ENCODE measurements at places on chromosomes 3 and 15. TPM values are rescaled to one million over a fixed set of nuclear protein-coding genes. Genes with fewer than 3 reads are reported as not detected.

The DAZL gene
- not detected for total RNA-seq

The THBS1 gene
- 9.2 TPM for total RNA-seq

The GUCA1C gene
- total RNA-seq: not detected

GRCh38 chr3:38579551-38580449 is 69.7 kb downstream of the SCN5A start:
- H3K4me3 ChIP-seq: no peak overlapping the region
- H3K27ac ChIP-seq: no peak overlapping the region
- no peaks in the 10 kb centered on the region for H3K36me3 ChIP-seq
- H3K27me3 ChIP-seq: no peaks in the 10 kb centered on the region

The AMOTL2 gene
- not detected for total RNA-seq

DNA sequence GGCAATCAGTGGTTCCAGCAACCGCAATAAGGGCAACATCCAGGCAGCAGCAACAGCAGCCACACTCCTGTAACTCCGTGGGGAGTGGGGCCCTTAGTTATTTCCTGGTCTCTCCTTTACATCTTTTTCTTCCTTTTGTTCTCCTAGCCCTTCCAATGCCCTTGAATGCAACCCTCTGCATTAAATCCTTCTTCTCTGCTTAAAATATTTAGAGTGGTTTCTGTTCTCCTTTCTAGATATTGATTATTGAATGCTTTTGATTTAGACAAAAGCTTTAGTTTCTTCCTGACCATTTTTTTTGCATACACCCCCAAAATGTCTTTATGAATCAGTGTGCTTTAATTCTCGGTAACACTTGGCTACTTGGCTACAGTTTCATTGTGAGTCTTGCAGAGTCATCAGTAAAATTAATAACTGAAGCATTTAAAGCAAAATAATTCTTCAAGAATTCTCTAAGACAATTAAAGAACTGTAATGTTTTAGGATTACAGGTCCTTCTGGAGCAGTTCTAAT is 586.1 kb downstream of the MECOM start:
- H3K4me3 ChIP-seq: no peak overlapping the region
- H3K36me3 ChIP-seq: no peaks in the 10 kb centered on the region
- H3K27me3 ChIP-seq: no peaks in the 10 kb centered on the region
- H3K4me1 ChIP-seq: no peaks in the 10 kb centered on the region

- no peak overlapping the region for H3K27ac ChIP-seq
- DNase-seq: no peak
- no peak overlapping the region for H3K4me3 ChIP-seq
- peaks cover 35% of the 10 kb centered on the region for H3K36me3 ChIP-seq
- H3K27me3 ChIP-seq: no peaks in the 10 kb centered on the region
Observed at GRCh38 chr3:67006460-67006859, 8.4 kb downstream of the KBTBD8 start.

The HTR3E gene
- not detected for total RNA-seq

DNA sequence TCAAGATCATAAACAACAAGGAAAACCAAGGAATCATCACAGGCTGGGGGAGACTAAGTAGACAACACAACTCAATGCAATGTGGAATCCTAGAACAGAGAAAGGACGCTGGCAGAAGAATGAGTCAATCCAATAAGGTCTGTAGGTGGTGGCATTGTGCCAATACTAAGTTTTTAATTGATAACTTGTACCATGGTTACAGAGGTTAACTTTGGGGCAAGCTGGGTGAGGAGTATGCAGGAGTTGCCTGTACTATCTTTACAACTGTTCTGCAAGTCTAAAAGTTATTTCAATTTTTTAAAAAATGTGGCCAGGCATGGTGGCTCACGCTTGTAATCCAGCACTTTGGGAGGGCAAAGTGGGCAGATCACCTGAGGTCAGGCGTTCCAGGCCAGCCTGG is 46.2 kb downstream of the RORA start:
- no peak for DNase-seq
- no peak overlapping the region for H3K4me3 ChIP-seq
- no peak overlapping the region for H3K27ac ChIP-seq
- no peaks in the 10 kb centered on the region for H3K4me1 ChIP-seq
- no peaks in the 10 kb centered on the region for H3K36me3 ChIP-seq

- H3K36me3 ChIP-seq: no peaks in the 10 kb centered on the region
- DNase-seq: no peak
- no peaks in the 10 kb centered on the region for H3K27me3 ChIP-seq
- peak overlapping the region; percentile 95 for H3K4me3 ChIP-seq
Observed at GRCh38 chr3:136860541-136860940, 1.5 kb upstream of the NCK1 start.

DNA sequence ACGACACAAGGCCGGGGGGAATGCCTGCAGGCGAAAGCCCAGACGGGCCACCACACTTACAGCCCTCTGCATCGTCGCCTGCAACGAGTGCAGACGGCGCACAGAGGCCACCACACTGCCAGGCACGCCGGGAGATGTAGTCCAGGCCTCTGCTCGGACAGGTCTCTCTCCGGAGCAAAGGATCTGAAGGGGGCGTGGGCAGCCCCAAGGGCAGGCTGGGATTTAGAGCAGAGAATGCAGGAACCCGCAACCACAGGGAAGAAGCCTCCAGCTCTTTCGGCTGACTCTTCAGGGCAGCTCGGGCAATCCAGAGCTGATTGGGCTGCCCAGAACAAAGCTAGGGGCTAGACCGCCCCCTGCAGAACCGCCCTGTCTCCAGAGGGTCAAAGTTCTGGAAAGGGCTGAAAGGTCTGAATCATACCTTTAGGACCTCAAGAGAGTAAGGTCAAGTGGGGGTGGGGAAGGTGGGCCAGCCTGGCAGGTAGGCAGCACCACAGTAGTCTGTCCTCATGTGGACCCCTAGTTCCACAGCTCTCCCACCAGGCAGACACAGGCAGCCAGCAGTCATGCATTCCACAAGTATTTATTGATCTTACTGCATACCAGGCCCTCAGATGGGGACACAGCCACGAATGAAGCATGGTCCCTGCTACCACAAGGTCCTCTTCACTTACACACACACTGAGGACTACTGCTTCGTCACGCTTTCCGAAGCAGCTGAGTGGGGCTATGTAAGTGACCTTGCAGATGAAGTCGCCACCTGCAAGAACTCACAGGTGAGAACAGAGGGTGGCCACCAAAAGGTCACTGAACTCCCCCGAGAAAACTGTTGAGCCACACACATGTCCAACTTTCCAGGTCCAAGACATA is at the start of gene AMT:
Gene AMT, minus strand, starts transcription at position 95 of the 870 bp plus-strand sequence. Its CDS starts 23 bp downstream, at position 72.
- no peak within 1 kb of the TSS for H3K4me3 ChIP-seq
- H3K4me1 ChIP-seq: peaks cover 11% of the 10 kb centered on the region
- H3K27ac ChIP-seq: no peak within 1 kb of the TSS
- no peak for DNase-seq
- no peaks in the 10 kb centered on the region for H3K27me3 ChIP-seq

GRCh38 chr3:109115451-109115850 is 2.5 kb downstream of the MORC1 start:
- H3K27me3 ChIP-seq: no peaks in the 10 kb centered on the region
- H3K4me3 ChIP-seq: no peak overlapping the region
- no peaks in the 10 kb centered on the region for H3K4me1 ChIP-seq
- H3K36me3 ChIP-seq: no peaks in the 10 kb centered on the region
- no peak overlapping the region for H3K27ac ChIP-seq

The PSTPIP1 gene
- 169 TPM for total RNA-seq

The ACKR4 gene
- 0.27 TPM for total RNA-seq

- no peak for DNase-seq
- peak overlapping the region; percentile 77 for H3K27ac ChIP-seq
- H3K36me3 ChIP-seq: no peaks in the 10 kb centered on the region
- peak overlapping the region; percentile 9 for H3K4me3 ChIP-seq
- H3K4me1 ChIP-seq: peaks cover 32% of the 10 kb centered on the region
- no peaks in the 10 kb centered on the region for H3K27me3 ChIP-seq
Observed at GRCh38 chr15:85318048-85318731, 62.2 kb upstream of the AKAP13 start.

GRCh38 chr3:177596816-177597271 is 399.6 kb upstream of the TBL1XR1 start:
- no peak for DNase-seq
- H3K4me1 ChIP-seq: peaks cover 21% of the 10 kb centered on the region
- H3K36me3 ChIP-seq: no peaks in the 10 kb centered on the region
- peak overlapping the region; percentile 77 for H3K4me3 ChIP-seq
- no peak overlapping the region for H3K27ac ChIP-seq
- no peaks in the 10 kb centered on the region for H3K27me3 ChIP-seq

DNA sequence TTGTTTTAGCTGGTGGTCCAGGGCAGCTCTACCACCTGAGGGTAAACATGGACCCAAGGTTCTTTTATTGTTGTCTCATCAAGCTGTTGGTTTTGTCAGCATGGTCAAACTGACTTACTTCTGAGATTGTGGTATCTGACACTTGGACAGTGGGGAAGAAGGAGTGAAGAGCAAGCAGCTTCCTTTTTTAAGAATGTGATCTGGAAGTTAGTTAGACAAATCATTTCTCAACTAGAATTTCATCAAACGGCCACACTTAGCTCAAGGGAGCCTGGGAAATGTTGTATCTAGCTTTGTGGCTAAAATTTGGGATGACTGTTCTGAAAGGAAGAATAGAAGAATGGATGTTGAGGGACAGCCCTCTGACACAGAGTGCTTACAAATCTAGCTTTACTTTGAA is 215.2 kb downstream of the ZNF621 start:
- no peaks in the 10 kb centered on the region for H3K4me1 ChIP-seq
- H3K27ac ChIP-seq: no peak overlapping the region
- no peak overlapping the region for H3K4me3 ChIP-seq
- no peaks in the 10 kb centered on the region for H3K36me3 ChIP-seq
- no peaks in the 10 kb centered on the region for H3K27me3 ChIP-seq

The GHSR gene
- total RNA-seq: not detected

DNA sequence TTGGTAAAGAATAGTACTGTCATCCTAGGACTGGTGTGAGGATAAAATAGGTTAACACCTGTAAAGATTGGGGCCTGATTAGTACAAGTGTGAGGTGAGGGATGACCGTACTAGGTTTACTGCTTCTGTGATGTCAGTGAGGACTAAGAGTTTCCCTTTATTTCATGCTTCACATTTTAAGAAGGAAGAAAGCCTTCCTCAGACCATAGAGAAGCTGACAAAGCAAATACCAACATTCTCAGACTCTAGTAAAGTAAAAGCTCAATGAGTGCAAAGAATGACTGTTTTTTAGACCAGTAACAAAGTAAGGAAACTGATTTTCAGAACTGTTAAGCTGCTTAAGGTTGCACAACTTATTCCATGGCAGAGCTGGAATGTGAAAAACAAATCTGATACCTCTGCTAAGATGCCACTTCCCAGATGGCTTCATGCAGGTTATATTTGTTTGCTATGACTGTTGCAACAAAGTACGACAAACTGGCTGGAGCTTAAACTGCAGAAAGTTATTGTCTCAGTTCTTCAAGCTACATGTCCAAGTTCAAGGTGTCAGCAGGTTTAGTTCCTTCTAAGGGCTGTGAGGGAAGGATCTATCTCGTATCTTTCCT is 354.9 kb downstream of the RSL24D1 start:
- H3K36me3 ChIP-seq: no peaks in the 10 kb centered on the region
- H3K27ac ChIP-seq: no peak overlapping the region
- no peaks in the 10 kb centered on the region for H3K27me3 ChIP-seq
- H3K4me3 ChIP-seq: no peak overlapping the region
- no peaks in the 10 kb centered on the region for H3K4me1 ChIP-seq

GRCh38 chr3:12719541-12719940 is 39.5 kb downstream of the TMEM40 start:
- no peaks in the 10 kb centered on the region for H3K27me3 ChIP-seq
- no peak for DNase-seq
- peaks cover 4% of the 10 kb centered on the region for H3K4me1 ChIP-seq
- H3K27ac ChIP-seq: no peak overlapping the region
- H3K36me3 ChIP-seq: no peaks in the 10 kb centered on the region

DNA sequence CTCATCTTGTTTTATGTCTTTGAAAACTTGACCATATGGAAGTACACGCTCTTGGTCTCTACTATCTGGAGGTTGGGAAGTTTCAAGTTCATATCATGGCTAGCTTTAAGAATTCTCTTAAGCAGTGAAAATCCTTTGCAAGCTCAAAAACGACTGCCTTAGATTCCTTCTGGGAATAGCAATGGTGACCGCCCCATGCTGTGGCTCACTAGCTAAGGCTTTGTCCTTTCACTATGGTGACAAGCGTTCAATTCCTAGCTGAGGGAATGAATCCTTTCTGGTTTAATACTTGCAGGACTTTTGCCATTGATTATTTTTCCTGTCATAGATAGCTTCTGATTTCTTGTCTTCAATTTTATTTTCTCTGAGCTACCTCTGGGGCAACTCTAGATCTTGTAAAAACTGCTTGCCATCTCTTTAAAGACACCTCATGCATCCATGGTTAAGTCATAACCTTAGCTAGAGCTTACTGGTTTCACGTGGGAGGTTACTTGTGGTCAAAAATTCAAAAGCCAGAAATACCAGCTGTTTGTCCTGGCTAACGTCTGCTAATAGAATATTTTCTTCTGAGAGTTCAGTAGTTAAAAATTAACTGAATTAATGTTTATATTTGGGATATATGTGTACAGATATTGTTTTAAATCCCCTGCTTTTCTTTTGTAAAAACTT is 673.4 kb upstream of the CBLB start:
- H3K27ac ChIP-seq: no peak overlapping the region
- DNase-seq: no peak
- H3K4me3 ChIP-seq: no peak overlapping the region
- no peaks in the 10 kb centered on the region for H3K4me1 ChIP-seq

The SEMA6D gene
- not detected for total RNA-seq

GRCh38 chr3:133812872-133813271 is 7.3 kb downstream of the SRPRB start:
- no peaks in the 10 kb centered on the region for H3K4me1 ChIP-seq
- H3K36me3 ChIP-seq: peaks cover 80% of the 10 kb centered on the region
- no peak overlapping the region for H3K27ac ChIP-seq
- no peaks in the 10 kb centered on the region for H3K27me3 ChIP-seq
- no peak for DNase-seq

- no peaks in the 10 kb centered on the region for H3K36me3 ChIP-seq
- H3K4me3 ChIP-seq: no peak overlapping the region
- no peaks in the 10 kb centered on the region for H3K4me1 ChIP-seq
- H3K27ac ChIP-seq: no peak overlapping the region
- DNase-seq: no peak
- H3K27me3 ChIP-seq: peaks cover 2% of the 10 kb centered on the region
Observed at GRCh38 chr15:69919816-69920215, 177.9 kb downstream of the TLE3 start.

The PRICKLE2 gene
- total RNA-seq: 0.15 TPM

DNA sequence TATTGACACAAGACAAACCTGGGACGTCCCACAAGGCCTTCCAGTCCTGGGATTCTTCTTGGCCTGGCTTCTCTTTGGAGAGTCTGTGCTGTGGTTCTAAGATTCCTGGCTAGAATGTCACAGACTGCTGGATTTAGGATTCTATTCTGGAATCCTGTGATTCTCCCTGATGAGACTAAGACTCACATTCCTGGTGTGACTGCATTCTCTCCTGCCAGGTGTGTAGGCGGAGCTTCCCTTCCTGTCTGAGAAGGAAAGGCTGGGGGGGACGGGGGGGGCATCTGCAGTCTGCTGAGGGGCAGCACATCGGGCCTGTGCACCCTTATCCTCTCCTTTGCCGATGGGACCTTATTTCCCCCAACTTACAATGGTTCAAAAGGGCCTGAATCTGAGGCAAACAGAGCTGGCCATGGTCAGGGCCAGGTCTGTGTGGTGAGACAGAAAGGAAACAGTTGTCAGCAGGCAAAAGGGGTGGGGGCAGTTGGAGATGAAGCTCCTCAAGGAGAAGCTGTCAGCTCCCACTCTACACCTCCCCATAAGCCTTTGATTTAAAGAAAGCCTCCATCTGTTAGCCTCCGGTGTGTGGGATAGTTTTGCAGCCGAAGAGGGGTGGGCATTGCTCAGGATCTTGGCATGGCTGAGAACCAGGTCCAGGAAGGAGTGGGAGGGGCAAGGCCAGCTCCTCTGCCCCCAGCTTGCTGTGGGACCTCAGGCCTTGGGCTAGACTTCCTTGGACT is 30.9 kb downstream of the VIPR1 start:
- H3K4me1 ChIP-seq: peaks cover 33% of the 10 kb centered on the region
- no peak overlapping the region for H3K27ac ChIP-seq
- H3K36me3 ChIP-seq: peaks cover 4% of the 10 kb centered on the region
- no peaks in the 10 kb centered on the region for H3K27me3 ChIP-seq
- DNase-seq: no peak

The RPLP1 gene
- total RNA-seq: 1,439 TPM
